ENCODE measurements at places on chromosomes 16 and 17. TPM values are rescaled to one million over a fixed set of nuclear protein-coding genes. Genes with fewer than 3 reads are reported as not detected.

Gene CRYBA1
- total RNA-seq = not detected

Gene EVI2A
- total RNA-seq = 49.3 TPM

Gene SKAP1
- 33.1 TPM for total RNA-seq

Gene SNAI3
- total RNA-seq = 8.2 TPM

Gene TACO1
- total RNA-seq = 15.9 TPM

Gene SPN
- 1.7 TPM for total RNA-seq

Gene PTGES3L
- 0.94 TPM for total RNA-seq

Gene ATP2A3
- 817 TPM for total RNA-seq

Gene PRSS22
- total RNA-seq = not detected
